Testis (tissue), 5 donors: ENCODE measurements at places on chromosomes 6 and 20. TPM values are rescaled to one million over a fixed set of nuclear protein-coding genes. Genes with fewer than 3 reads are reported as not detected.

DNA sequence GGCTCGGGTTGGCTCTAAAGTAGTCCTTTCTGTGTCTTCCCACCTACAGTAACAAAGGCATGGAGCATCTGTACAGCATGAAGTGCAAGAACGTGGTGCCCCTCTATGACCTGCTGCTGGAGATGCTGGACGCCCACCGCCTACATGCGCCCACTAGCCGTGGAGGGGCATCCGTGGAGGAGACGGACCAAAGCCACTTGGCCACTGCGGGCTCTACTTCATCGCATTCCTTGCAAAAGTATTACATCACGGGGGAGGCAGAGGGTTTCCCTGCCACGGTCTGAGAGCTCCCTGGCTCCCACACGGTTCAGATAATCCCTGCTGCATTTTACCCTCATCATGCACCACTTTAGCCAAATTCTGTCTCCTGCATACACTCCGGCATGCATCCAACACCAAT lies 291.2 kb downstream of the ESR1 start:
- DNase-seq: no peak

DNA sequence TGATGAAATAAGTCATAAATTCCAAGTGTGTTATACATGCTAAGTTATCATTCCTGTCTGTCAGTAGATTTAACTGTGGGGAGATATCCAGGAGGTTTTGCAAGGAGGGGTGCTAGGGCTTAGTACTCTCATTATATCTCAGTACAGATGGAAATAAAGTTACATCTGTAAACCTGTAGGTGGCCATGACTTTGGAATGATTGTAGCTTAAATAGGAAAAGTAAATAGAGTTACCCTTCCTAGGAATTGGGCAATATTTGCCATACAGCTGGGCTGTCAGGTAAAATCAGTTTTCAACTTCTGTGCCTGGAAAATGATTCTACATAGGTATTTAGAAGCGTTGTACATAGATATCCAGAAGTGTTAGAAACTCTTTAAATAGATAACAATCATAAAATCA lies 19.8 kb upstream of the TGM3 start:
- DNase-seq: no peak

DNA sequence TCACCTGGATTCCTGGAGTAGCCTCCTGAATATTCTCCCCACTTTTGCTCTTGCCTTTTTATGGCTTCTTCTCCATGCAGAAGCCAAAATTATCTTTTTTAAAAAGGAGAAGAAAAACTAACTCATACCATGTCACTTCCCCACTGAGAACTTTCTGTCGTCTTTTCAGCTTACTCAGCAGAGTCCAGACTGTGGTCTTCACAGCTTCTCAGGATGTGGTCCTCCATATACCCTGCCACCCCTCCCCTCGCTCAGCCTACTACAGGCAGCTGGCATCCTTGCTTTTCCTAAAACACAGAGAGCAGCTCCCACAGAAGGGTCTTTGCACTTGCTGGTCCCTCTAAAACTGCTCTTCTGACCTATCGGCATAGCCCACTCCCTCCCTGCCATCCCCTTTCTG lies 89.4 kb upstream of the ISM1 start:
- DNase-seq: no peak

GRCh38 chr6:18763086-18763485 lies 375.9 kb downstream of the RNF144B start:
- DNase-seq: no peak

GRCh38 chr20:34709044-34709830 lies 5.1 kb downstream of the TP53INP2 start:
- DNase-seq: peak; percentile 82

- peak; percentile 21 for DNase-seq
Measured at GRCh38 chr6:114342086-114342825, 567 bp downstream of the HS3ST5 start.

- no peak for DNase-seq
Measured at GRCh38 chr6:168540713-168541291, 99.8 kb downstream of the SMOC2 start.

- no peak for DNase-seq
Measured at GRCh38 chr20:24815931-24816330, 133.1 kb upstream of the CST7 start.

- no peak for DNase-seq
Measured at GRCh38 chr6:137856138-137856898, 10.7 kb upstream of the TNFAIP3 start.

DNA sequence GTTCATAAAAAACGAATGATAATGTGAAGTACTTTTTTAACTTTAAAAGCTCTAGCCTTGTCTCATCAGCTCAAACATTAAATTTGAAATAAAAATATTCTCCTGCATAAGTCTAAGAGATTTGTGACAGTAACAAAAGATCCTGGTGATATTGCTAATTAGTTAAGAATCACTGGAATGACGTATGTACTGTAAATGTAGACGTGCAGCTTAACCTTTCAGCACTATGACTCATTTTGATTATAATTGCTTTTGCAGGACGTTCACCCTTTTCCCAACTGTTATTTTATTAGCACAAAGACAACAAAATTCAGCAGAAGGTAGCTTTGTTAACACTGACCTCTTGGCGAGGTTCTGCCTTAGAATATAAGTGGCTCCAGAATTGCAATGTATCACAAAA lies 68.6 kb downstream of the TENT5A start:
- DNase-seq: no peak

GRCh38 chr20:23305098-23305497 lies 45.5 kb upstream of the NXT1 start:
- peak; percentile 56 for DNase-seq

DNA sequence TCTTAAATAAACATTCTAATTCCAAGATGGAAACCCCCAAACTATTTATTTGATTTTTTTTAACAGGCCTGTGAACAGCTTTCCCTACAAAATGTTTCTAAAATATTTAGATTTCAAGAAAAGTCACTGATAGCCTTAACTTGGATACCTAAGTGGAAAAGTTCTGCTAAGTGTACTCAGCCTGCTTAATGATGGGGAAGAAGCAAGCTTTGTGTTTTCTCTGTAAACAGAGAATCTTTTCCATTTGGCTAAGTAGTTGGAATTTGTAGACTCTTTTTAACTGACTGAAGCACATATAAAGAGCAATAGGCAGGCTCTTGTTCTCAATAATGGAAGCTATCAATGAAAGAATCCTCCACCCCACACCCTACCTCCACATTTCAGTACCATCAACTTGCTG lies 108.2 kb downstream of the KIF6 start:
- DNase-seq: no peak

DNA sequence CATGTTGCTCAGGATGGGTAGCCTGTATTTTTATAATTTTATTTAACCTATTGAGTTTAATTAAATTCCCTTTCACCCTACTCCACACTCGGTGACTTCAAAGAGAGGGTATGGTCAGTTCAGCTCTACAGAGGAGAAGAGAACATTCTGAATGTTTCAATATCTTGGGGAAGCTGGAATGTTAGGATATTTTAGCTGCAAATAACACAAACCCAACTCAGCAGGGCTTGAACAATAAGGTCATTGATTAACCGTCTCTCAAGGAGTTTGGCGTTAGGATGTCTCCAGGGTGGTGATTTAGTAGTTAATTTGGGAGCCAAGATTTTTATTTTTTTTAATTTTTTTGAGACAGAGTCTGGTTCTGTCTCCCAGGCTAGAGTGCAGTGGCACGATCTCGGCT lies 143.6 kb upstream of the SALL4 start:
- DNase-seq: no peak

DNA sequence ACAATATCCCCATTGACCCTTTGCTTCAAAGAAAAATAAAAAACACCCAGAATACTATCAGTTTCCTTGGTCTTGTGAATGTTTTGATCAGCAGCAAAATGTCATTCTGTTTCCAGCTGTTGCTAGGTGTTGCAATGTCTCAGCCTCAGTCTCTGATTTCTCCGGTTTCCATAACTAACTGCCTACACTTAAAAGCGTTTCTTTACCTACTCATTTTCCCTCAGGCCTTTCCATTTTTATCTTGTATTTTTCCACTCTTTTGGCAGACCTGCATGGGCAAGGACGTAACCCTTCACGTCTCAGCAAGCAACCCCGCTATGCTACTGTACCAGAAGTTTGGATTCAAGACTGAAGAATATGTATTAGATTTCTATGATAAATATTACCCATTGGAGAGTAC lies 49.4 kb downstream of the KAT14 start:
- DNase-seq: no peak

GRCh38 chr6:13427316-13427715 lies 60.1 kb downstream of the GFOD1 start:
- DNase-seq: no peak

GRCh38 chr6:134128146-134128545 lies 75.7 kb upstream of the SLC2A12 start:
- DNase-seq: no peak

- no peak for DNase-seq
Measured at GRCh38 chr6:88445188-88445965, 279.2 kb upstream of the CNR1 start.

PLA2G7 gene
- polyA plus RNA-seq: 2.1 TPM

CASP8AP2 gene
- 3.3 TPM for polyA plus RNA-seq

RBPJL gene
- 0.26 TPM for polyA plus RNA-seq

ZFP57 gene
- 0.91 TPM for polyA plus RNA-seq

XKR7 gene
- 0.96 TPM for polyA plus RNA-seq

SIRPA gene
- 25.7 TPM for polyA plus RNA-seq
